Retinal pigment epithelial cell (primary cell): ENCODE measurements at places on chromosomes 3 and 15.

DNA sequence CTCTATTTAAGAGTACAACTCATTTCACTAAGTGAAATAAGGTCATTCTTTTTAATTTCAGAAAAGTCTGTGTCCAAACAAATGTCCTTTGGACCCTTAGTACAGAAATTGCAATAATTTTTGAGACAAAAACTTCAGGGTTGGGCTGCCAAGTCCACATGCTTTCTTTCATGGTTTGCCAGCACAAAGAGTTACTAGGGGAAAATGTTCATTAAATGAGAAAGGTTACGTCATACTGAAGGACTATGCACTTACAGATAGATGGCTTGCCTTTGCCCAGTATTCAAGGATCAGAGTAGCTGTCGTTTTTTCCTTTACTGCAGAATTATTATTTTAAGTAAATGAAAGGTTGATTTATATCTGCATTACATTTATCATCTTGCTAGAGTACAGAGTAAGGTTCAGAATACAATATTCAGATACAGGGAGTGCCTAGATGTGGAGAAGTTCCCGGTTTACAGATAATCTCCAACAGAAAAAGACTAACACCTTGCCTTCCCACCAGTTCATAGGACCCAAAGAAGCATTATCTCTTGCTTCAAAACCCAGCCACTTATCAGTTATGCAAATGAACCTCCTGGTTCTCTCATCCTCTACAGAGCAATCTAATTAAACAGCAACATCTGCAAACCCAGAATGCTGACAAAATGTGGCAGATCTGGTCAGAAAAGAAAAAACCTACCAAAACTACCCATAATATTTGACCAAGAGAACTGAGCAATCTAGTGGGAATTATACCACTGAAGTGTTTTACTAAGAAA, 179.3 kb downstream of the FRMD5 start:
- DNase-seq = no peak

GRCh38 chr3:169618894-169619792, 44.4 kb downstream of the MECOM start:
- DNase-seq = peak; percentile 3

DNA sequence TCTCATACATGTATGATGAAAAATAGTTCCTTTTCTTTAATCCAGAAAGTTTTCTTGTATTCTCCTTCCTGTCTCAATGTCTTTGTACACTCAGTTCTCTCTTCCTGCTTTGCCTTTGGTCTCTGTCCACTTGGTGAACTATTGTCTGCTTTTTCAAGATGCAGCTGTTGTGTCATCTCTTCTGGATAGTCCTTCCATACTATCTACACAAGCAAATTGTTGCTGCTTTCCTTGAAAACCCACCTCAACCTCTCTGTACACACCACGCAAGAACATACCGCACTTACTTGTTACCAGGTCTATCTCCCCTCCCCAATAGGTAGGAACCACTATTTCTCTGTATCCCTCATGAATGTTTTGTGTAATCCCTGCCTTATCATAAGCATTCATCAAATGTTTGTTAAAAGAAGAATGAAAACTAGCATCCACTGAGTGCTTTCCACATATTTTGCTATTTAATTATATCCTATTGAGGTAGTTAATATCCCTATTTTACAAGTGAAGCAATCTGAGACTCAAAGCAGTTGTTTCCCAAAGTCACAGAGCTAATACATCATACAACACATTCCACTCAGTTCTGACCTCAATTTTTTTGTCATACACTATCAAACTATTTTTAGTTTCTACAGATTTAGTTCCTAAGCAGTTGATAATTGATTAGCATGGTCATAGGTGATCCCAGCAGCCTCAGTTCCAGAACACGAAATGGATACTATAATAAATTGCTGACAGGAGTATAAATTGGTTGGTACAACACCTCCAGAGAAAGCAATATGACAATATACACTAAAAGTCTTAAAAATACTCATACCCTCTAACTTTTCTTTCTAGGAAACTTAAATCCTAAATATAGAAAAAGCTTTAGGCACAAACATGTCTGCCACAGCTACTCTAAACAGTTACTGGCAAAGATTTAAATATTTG, 19.6 kb downstream of the HACL1 start:
- DNase-seq = no peak

DNA sequence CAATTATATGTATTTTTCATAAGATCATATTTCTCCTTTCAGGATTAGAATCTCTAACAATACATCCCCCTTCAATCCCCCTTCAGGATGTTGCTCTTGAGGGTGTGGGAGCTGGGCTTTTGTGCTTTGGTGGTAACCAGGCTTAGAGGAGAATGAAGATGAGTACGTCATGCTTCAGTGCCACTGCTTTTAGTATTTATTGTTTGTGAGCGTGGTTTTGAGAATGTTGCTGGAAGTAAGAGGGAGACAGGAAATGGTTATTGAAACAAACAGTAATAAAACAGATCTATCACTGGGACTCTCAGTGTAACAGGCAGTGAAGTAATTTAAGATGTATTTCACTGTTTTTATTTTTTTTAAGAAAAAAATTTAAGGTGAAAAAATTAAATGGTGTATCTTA, 35.3 kb downstream of the GBE1 start:
- no peak for DNase-seq

DNA sequence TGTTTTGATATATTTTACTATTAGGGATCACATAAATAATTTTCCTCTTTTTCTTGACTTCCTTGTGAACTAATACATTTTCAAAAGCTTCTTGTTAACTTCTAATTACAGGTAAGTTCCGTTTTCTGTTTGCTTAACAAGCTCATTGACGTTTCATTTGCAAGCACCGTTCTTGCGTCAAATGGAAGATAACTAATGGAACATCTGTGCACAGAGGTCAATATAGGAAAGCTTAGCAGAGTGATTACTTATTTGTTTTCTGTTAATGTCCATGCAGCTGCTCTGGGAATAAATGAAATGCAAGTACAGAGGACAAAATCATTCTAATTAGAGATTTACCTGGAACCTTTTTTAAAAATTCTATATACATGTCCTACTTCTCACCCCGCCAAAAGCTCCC, 115.5 kb upstream of the C2CD4B start:
- no peak for DNase-seq

DNA sequence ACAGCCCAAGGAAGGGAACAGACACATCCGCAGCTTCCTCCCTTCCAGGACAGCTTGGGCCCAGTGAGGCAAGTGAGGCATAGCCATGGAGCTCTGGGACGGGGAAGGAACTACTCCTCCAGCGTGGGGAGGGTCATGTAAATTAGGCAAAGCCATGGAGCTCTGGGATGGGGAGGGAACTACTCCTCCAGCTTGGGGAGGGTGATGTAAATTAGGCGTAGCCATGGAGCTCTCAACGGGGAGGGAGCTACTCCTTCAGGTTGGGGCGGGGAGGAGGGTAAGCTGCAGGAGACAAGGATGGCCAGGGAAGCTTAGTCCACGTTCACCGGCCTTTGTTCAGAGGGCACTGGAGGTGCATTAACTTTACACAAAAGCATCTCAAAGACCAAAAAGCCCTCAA, 21.1 kb upstream of the BDH1 start:
- DNase-seq = no peak

GRCh38 chr3:119376758-119377157, 82.6 kb downstream of the ARHGAP31 start:
- DNase-seq = no peak

DNA sequence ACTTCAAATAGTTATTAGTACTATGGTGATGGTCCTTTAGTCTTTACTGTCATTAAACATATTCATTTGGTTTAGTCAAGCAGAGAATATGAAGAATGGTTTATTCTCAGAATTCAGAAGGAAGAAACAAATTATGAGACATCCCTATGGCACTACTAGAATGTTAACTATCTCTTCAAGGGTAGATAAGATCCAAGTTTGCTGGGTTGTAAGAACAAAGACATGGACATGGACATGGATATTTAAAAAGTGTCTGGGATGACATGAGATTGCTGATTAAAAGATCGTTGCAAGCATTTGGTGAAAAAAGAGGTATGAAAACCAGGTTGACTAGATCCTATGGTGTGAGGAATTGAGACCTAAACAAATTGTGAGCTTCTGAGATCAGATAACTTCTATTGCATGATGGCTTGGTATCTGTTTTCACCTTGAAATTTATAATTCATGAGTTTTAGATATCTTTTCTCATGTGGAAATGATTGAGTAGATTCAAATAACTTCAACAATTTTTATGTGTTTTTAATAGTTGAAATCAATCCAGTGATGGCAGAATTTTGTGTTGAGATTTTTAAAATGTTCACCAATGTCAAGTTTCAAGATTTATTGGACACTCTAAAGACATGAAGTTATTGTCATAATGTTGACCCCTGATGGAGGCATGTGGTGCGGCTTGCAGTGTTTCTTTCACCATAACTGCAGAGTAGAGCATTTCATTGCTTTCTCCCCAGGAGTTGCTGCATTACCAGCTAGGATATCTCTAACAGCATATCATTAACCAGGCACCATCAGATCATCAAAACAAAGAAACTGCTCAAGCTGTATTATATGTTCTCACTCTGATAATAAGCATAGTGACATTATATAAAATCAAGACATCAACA, 72.6 kb downstream of the NAALADL2 start:
- DNase-seq = no peak

DNA sequence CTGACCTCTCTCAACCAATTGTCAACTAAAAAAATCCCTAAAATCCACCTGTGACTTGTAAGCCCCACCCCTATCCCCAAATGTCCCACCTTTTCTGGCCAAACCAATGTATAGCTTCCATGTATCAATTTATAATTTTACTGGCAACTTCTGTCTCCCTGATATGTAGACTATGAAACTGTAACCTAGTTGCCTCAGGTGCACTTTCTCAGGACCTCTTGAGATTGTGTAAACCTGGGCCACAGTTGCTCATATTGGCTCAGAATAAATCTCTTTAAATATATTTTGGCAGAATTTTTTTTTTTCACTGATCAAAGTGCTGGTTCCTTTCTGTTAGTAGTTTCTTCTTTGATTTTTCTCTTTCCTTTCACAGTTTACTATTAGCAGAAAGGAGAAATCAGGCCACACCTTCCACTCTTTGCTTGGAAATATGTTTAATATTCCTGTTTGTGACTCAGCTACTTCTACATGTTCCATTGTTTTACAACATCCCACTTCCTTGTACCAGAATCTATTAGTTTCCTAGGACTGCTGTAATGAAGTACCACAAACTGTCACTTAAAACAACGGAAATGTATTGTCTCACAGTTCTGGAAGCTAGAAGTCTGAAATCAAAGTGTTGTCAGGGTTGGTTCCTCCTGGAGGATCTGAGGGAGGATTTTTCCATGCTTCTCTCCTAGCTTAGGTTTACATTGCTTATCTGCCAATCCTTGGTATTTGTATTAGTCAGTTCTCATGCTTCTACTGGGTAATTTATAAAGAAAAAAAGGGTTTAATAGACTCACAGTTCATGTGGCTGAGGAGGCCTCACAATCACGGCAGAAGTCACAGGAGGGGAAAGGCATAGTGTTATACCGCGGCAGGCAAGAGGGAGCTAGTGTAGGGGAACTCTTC, 801.2 kb upstream of the ARPP21 start:
- no peak for DNase-seq

DNA sequence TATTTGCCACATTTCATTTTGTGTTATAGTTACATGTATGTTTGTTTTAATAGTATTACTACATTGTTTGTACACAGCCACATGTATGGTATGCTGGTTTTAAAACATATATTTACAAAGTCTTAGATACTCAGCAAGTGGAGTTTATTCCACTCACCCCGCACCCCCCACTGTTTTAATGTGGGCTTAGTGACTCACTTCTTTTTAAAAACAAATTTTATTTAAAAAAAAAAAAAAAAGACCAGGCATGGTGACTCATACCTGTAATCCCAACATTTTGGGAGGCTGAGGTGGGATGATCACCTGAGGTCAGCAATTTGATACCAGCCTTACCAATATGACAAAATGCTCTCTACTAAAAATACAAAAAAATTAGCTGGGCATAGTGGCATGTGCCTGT, 26.9 kb upstream of the TJP1 start:
- no peak for DNase-seq
